ENCODE measurements at places on chromosomes 11 and 22.

DNA sequence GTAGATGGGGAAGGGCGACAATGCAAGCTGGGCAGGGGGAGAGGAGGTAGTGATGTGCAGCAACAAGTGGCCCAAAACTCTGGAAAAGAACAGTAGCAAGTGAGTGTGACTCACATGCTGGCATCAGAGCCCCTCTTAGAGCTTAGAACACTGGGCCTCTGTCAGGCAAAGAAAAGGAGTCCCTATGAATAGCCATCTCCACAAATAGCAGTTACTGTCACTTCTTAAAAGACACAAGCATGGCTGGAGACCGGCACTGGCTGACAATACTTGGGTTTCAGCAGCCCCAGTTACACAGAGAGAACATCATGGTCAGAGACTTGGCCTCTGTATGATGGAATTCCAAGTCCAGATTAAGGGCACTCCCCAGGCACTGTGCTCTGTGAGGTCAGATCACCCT lies 58.2 kb downstream of the PRCP start:
- DNase-seq, result no peak

DNA sequence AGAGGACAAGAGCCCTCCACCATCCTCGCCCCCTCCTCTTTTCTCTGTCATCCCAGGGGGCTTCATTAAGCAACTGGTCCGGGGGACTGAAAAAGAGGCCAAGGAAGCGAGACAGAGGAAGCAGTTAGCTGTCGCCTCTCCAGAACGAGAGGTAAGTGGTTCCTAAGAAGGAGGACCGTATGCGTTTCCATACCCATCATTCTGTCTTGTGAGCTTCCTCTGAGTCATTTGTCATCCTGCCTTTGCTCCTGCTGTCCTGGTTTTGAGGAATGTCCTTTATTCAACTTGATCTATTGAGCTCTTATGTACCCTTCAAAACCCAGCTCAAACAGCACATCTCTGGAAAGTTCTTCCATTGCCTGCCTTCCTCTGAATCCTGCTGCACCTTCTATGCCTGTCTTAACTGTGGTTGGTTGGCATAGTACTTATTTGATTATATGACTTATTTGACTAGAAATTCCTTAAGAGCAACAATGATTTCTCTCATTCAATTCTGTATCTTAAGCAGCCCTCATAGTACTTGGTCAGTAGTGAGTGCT lies 21.3 kb downstream of the MYO18B start:
- no peak for DNase-seq

- no peak for DNase-seq
These were observed 5.9 kb upstream of the CAT start for GRCh38 chr11:34432822-34433221.

- no peak for DNase-seq
These were observed 17.5 kb upstream of the MYH9 start for GRCh38 chr22:36405221-36405661.

DNA sequence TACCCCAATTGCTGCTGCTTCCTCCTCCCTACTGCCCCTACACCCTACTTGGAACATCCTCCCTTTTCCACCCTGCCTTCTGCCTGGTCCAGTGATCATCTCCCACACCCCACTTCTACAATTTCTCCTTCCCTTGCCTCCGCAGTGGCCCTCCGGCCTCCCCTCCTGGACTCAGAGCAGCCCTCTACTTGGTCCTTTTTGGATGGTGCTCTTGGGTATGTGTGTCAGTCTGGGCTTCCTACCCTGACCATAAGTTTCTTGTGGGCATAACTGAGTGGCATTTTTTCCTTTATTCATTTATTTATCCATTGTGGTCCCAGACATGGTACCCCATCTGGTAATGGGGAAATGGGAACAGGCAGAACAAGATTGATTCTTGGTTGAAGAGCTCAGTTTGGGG lies 111.4 kb upstream of the NAV2 start:
- no peak for DNase-seq

- DNase-seq, result no peak
These were observed 37.3 kb downstream of the LRFN4 start for GRCh38 chr11:66894141-66894540.

- DNase-seq, result no peak
These were observed 9.0 kb downstream of the SLC5A4 start for GRCh38 chr22:32246166-32246565.

GRCh38 chr22:37647928-37648327 lies 8.5 kb downstream of the SH3BP1 start:
- DNase-seq, result no peak

DNA sequence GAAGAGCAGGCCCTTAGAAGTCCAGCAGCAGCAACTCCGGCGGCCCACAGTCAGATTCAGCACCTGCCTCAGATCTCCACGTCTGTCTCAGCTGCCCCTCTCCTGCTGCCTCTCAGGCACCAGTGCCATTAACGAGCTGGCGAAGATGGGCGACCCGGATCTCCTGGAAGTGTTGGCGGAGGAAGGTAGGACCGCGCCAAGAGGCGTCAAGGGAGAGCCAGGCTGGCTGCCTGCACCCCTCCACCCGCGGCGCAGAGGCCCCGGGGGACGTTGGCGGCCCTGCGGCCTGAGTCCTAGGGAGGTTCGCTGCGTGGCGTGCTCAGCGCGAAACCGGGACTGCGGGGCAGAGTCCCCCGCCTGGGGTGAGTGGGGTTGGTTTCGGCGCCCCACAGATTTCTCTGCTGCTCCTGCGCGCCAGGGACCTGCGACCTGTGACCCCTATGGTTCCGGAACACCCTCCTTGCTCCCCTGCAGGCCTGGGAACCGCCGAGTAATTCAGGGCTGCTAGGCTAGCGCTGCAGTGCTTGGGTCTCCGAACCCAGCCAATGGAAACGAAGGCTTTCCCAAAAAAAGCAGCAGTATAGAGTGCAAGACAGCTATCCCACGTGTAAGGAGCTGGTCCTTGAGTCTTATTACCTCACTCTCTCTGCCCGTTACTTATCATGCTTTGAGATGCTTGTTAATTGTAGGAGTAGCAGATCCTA lies 615 bp downstream of the ANO5 start:
- peak; percentile 68 for DNase-seq

DNA sequence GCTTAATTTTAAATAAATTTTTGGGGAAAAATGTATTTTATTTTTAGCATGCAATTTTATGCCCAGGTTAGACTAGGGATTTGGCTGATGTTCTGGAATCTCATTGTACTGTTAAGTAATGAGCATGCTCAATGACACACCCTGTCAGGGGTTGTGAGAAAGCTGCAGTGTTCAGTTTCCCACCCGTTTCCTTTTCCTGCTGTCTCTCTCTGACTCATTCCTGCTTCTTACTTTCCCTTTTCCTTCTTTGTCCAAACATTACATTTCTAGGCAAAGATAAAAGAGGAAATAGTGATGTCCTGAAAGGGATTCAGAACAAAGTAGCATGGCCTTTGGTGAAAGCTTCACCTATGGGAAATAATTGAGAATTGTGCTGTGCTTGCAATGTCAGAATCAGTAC lies 22.7 kb downstream of the OOSP3 start:
- no peak for DNase-seq

DNA sequence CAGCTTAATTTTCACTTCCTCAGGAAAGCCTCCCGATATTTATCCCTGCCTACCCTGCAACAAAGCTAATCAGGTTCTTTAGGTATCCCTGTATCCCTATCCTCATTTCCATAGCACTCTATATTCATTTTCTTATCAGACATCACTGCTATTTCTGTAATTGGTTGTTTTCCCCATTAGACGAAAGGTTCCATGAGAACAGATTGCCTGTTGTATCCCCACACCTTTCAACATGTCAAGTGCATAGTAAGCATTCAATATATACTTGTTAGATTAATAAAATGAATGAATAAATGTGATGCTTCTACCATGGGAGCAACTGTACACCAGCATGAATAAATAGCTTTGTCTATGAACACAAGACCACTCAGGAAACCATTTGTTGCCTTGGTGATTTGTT lies 499.8 kb downstream of the DLG2 start:
- DNase-seq, result no peak

DNA sequence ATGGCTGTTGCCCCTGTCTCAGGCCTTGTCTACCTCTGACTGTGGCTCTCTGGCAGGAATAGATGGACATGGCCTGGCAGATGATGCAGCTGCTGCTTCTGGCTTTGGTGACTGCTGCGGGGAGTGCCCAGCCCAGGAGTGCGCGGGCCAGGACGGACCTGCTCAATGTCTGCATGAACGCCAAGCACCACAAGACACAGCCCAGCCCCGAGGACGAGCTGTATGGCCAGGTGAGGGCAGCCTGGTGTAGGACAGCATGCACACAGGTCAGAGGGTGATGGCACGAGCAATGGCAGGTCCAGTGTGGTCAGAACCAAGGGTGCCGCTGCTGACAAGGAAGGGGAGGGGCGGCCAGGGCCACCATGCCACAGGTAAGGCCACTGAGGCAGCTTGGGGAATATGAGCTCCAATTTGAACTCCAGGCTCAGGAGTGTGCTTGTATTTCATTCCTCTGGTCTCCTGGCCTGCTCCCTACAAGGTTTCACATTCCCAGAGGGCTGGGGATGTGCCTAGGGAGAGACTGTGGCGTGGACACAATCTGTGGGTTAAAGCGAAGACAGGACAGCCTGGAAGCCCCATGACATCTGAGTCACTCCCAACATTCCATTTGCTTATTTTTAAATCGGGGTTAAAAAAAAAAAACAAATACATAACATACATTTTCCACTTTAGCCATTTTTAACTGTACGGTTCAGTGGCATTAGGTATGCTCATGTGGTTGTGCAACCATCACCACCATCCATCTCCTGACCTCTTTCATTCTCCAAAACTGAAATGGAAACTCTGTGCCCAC lies 562 bp downstream of the FOLR3 start:
- no peak for DNase-seq

DNA sequence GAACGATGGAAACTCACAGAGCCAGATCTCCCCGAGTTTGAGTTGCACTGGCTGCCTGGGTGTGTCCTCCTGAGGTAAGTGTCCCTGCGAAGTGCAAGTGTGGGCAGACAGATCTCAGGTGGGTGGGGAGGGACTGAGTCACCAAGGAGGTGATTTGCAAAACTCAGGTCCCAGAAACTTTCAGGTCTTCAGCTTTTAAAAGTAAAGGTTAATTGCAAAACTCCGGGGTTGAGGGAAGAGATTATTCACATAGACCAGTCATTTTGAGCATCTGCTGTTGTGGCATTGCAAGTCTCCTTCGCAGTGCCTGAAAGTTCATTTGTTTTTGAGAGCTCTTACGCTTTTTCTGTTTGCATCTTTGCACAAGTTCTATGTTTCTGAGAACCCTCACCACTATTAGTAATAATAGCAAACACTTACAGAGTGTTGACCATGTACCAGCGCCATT lies 7.1 kb downstream of the CD44 start:
- DNase-seq, result no peak

DNA sequence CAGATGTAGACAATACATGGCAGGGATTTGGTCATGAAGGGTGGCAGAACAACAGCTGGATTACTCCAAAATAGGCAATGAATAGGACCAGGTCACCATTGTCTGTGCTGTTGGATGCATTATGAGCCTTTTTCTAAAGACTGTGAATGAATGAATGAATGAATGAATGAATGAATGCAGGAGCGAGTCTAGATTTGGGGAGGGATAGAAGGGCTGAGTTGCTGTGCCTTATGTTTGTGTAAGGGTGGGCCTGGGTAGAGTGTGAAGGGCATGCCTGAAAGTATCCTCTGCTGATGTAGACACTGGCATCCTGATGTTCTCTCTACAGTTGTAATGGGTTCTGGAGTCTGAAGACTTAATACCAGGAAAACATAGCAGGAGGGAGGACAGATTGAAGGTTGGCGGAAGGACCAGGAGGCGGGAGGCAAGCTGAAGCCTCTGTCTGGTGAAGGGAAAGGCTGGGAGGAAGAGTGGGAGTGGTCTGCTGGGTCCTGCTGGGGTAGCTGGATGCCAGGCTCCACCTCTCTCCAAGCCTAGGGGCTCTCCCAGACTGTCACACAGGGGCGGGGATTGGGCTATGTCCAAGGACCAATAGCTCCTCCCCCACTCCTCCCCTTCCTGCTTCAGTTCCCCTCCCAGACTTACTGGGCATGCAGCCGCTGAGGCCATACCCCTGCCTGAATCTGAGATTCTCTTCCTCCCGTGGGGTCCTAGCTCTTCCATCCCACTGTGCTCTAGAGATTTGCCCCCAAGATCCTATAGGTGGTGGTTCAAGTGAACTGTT lies 4.8 kb downstream of the TRIM3 start:
- peak; percentile 52 for DNase-seq

DNA sequence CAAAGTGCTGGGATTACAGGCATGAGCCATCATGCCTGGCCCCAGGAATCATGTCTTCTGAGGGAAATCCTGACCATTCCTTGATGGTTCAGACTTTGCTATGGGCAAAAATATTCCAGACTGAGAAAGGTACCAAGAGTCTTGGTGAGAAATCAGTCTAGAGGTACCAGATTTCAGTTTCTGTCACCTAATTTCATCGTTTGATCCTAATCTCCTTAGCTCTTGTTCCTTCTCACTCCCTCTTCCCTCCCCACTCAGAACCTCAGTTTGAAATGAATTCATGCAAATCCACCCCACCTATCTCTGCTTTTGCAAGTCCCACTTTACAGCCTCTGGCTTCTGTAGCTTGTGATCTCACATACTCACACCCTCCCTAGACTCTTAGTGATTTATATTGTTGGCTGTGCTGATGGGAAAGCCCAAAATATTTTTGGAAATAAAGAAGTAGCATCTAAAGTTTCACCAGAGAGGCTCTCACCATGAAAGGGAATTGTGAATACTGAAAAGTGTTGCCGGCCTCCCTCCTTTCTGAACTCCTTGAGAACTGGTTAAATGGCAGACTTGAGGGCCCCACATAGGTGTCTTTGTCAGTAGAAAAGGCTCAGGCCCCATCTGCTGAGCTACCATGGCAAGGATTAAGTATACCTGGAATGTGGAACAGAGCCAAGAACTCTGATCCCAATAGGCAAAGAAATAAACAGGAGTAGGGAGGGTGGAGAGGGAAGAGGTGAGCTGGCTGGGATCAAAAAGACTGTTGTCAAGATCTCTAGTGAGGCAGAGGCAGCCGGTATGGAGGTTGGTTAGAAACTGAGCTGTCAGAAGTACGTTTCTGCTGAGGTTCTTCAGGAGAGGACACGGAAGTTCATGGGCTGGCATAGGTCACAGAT lies 190.5 kb upstream of the MTMR2 start:
- peak; percentile 73 for DNase-seq

GRCh38 chr11:120130991-120131760 lies 6.7 kb downstream of the TRIM29 start:
- DNase-seq, result no peak

- DNase-seq, result no peak
These were observed 851 bp upstream of the GRAMD4 start for GRCh38 chr22:46619240-46619829.

DNA sequence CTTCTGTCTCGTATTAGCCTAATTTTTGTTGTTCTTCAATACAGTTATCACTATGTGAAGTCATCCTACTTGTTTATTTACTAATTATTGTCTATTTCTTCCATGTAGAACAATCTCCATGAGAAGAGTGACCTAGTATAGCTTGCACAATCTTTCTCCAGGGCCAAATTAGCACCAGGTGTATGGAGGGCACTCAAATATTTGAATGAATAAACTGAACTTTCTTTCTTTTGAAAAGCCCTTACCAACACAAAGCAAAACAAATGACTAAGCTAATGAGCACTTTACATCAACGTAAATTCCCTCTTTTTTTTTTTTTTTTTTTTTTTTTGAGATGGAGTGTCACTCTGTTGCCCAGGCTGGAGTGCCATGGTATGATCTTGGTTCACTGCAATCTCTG lies 34.2 kb downstream of the ABTB2 start:
- peak; percentile 19 for DNase-seq

- DNase-seq, result no peak
These were observed 570.3 kb upstream of the ANO5 start for GRCh38 chr11:21622566-21622965.

- DNase-seq, result no peak
These were observed 410.5 kb downstream of the TBC1D22A start for GRCh38 chr22:47172771-47173534.

Measured in NCI-H1105 treated with DMSO at 0.1 percent for 48 hours (cell line).